ENCODE measurements at places on chromosomes 13 and 19.

DNA sequence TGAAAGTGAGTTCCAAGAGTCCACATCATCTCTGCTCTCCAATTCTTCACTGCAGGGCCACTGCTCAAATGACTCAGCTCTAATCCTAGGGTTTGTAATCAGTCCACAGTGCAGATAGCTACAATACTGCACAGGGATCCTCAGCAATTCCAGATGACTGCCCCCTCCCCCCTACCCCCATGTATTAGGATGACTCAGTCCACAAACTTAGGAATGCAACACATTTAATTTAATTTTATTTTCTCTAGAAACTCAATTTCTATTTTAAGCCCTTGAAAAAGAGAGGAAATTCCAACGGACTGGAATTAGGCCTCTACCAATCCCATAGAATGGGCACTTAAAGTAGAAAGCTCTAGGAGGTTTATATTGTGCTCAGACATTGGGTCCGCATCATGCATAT lies 173.8 kb upstream of the SOX21 start:
- no peak for DNase-seq

DNA sequence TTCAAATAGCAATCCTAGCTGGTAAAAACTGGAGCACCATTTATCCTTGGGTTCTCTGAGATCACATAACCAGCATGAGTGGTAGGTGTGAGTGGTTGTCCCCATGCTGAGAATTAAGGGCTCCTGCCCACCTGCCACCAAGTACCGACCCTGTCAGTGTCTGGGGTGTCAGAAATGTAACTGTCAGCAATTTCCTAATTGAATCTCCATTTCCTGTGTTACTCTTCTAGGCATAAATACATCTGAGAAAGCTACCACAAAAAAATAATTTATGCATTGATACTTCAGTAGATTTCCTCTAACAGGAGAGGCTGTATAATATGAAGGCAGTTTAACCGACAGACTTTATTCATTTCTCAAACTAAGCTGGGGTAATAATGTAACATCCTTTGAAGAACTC lies 25.1 kb downstream of the CPB2 start:
- DNase-seq: no peak

GRCh38 chr13:30510811-30511371 lies 45.2 kb upstream of the HMGB1 start:
- DNase-seq: no peak

DNA sequence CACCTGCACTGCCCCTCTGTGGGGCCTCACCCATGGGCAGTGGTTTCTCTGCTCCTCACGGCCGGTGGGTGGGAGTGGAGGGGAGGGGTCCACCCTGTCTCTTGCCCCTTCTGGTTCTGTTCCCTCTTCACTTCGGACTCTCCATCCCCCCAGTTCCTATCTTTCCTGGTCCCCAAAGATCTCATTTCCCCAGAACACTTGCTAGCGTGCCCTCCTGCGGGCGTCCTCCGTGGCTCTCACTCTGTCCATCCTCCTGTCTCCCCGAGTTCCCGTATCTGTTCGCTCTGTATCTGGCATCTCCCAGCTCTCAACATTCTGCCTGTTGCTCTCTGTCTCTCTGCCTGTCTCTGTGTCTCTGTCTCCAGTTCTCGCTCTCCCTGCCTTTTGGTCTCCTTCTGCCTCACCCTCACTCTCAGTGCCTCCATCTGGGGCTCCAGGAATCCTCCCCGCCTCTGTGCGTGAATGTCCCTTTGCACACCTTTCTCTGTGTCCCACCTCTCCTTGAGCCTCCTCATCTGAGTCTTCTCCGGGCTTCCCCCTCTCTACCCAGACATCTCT lies 363 bp downstream of the SPIB start:
- DNase-seq: no peak

- no peak for DNase-seq
Measured at GRCh38 chr13:42804244-42804874, 23.0 kb downstream of the FAM216B start.

- DNase-seq: no peak
Measured at GRCh38 chr13:48892053-48892687, 83.5 kb upstream of the FNDC3A start.

DNA sequence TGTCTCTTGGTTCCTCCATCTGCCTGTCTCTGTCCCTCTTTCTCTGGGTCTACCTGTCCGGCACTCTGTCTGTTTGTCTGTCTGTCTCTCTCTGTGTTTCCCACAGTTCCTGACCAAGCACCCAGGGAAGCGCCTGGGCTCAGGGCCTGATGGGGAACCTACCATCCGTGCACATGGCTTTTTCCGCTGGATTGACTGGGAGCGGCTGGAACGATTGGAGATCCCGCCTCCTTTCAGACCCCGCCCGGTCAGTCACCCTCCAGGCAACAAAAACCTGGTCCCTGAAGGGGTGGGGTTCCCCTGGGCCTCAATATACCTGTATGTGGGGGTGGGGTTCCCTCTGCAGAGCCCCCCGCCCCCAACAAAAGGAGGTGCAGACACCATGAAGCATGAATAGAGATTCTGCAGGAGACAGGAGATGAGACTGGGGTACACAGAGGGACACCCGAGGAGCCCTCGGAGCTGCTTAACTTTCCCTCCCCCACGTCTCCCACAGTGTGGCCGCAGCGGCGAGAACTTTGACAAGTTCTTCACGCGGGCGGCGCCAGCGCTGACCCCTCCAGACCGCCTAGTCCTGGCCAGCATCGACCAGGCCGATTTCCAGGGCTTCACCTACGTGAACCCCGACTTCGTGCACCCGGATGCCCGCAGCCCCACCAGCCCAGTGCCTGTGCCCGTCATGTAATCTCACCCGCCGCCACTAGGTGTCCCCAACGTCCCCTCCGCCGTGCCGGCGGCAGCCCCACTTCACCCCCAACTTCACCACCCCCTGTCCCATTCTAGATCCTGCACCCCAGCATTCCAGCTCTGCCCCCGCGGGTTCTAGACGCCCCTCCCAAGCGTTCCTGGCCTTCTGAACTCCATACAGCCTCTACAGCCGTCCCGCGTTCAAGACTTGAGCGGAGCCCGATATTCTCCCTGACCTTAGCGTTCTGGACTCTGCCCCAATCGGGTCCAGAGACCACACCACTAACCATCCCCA lies 2.6 kb upstream of the CACNG7 start:
- peak; percentile 56 for DNase-seq

- no peak for DNase-seq
Measured at GRCh38 chr13:25281193-25281934, 5.9 kb downstream of the MTMR6 start.

DNA sequence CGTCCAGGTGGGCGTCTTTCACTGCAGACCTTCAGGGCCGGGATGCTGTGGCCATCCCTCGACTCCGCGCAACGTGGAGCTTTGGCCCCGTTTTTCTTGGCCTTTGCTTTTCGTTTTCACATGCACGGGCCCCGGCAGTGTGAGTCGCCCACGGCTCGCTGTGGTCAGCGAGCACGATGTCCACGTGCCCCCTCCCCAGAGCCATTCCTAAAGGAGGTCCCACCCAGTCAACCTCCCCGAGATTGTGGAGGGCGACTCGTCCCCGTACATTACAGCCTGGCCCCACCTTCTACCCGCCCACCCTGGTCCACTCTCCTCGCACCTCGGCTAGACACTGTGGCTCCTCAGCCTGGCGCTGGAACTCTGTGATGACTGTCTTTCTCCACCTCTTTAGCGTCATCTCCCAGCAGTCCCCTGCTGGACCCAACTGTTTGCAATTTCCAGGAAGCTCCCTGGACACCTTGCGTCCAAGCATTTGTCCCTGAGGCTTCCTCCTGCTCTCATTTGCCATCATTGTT lies 405 bp downstream of the ZNF446 start:
- no peak for DNase-seq

DNA sequence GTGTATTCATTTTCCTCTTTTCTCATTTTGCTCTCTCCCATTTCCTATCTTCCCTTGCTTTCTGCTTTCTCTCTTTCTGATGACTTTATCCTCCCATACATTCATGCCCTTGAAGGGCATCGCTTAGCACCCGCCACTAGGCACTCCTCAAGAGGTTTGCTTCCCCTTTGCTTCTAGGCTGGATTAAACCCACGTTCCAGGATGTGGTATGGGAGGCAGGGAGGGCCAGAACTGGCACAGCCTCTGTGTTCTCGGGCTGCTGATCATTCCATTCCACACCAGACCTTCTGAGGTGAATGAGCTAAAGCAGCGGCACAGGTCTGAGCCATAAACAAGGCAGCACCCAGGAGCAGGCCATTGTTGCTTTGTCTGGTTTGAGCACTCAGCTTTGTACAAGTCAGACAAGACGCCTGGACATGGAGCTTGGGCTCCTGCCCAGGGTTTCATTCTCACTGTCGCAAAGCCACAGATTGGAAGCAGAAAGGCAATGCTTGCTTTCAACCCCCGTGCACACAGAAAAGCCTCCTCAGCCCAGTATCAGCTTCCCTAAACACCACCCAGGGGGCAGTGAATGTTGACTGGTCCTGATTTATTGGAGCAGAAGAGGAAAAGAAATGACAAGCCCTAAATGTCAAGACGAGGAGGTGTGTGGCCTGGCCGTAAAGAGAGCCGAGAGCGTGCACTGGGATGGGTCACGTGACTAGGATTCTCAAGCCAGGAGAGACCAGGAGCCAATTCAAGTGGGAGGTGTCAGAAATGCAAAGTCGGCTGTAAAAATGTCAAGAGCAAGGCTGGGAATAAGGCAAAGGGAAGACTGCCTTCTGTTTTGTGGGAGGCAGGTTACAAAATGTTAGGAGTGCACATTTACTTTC lies 218.0 kb upstream of the SERP2 start:
- DNase-seq: no peak

DNA sequence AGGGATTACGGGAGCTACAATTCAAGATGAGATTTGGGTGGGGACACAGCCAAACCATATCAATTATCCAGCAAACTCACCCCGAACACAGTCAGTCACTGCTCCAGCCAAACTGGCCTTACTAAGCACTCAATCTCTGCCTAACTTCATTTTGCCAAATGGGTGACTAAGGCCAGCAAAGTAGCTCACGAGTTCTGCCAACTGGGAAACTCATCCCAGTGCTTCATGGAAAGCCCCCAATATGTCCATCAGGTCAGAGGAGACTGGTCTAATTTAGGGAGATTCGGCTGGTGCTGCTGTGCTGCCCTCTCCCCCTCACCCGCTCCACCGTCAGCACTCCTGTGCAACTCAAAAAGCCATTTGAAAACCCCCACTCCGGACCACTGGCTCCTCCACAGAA lies 324.0 kb downstream of the FOXO1 start:
- no peak for DNase-seq

DNA sequence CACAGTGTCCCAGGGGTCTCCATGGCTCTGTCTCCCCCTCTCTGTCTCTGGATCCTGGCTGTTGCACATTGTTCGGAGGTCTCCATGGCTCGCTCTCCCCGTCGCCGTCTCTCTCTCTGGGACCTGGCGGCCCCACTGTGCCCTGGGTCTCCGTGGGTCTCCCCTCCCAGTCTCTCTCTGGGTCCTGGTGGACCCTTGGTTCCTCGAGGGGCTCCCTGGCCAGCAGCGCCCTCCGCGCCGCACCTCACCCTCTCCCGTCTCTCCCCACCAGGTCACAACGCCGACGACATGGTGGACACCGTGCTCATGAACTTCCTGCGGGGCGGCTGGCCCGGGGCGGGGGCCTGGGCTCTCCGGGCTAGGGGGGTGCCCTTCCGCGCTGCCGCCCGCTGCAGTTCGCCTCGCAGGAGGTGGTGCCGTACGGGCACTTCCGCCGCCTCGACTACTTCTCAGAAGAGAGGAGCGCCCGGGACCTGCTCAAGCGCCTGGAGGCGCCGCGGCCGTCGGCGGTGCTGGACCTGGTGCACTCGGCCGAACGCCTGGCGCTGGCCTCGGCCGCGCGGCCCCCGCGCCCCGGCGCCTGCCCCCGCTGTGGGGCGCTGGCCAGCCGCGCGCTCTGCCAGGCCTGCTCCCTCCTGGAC lies 29.1 kb downstream of the SIGLEC5 start:
- DNase-seq: no peak

DNA sequence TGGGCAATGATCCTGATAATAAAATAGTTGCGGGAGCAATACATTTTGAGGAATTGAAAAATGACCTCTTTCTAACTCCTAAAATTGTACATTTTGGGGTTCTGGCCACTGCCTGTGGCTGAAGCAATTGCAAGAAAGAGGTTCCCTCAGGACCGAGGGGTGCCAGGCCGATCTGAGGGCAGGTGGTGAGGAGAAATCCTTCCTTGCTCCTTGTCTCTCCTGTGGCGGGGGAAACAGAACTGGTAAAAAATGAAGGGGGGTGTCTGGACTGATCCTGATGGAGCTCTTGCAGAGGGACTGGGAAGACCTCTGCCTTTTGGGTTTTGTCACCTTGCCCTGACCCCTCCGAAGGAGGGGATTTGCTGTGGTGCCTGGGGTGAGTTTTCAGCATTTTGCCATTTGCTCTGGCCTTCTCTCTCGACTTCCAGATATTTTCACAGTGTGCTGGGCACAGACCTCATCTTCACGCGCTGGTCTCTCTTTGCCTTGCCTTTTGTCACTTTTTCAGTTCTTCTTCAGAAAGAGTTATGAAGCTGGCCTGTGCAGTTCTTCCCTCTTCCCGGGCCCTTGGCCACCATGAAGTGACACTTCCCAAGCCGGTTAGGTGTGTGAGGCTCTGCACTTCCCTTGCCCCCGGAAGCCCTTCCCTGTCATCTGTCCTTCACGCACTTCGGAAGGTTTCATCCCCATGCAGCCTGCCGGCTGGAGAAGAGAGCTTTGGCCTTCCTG lies 22.2 kb downstream of the NFIX start:
- DNase-seq: no peak

- no peak for DNase-seq
Measured at GRCh38 chr13:41782086-41782485, 178.8 kb downstream of the VWA8 start.

- no peak for DNase-seq
Measured at GRCh38 chr19:52451241-52451640, 2.1 kb upstream of the ZNF578 start.

GRCh38 chr13:73955977-73956500 lies 178.2 kb downstream of the KLF12 start:
- DNase-seq: no peak

DNA sequence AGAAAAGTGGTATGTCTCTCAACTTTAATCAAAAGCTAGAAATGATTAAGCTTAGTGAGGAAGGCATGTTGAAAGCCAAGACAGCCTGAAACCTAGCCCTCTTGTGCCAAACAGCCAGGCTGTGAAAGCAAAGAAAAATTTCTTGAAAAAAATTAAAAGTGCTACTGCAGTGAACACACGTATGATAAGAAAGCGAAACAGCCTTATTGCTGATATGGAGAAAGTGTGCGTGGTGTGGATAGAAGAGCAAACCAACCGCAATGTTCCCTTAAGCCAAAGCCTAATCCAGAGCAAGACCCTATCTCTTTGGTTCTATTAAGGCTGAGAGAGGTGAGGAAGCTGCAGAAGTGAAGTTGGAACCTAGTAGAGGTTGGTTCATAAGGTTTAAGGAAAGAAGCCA lies 96.4 kb downstream of the ZDHHC20 start:
- no peak for DNase-seq

GRCh38 chr13:33106656-33107360 lies 90.6 kb downstream of the KL start:
- no peak for DNase-seq

- DNase-seq: peak; percentile 88
Measured at GRCh38 chr19:47112166-47112996, 1.2 kb downstream of the ZC3H4 start.

Measured in CD4-positive, alpha-beta memory T cell (primary cell).